Activated CD4-positive, alpha-beta T cell treated with anti-CD3 and anti-CD28 coated beads for 4 hours (primary cell): ENCODE measurements at places on chromosomes 16 and 17.

DNA sequence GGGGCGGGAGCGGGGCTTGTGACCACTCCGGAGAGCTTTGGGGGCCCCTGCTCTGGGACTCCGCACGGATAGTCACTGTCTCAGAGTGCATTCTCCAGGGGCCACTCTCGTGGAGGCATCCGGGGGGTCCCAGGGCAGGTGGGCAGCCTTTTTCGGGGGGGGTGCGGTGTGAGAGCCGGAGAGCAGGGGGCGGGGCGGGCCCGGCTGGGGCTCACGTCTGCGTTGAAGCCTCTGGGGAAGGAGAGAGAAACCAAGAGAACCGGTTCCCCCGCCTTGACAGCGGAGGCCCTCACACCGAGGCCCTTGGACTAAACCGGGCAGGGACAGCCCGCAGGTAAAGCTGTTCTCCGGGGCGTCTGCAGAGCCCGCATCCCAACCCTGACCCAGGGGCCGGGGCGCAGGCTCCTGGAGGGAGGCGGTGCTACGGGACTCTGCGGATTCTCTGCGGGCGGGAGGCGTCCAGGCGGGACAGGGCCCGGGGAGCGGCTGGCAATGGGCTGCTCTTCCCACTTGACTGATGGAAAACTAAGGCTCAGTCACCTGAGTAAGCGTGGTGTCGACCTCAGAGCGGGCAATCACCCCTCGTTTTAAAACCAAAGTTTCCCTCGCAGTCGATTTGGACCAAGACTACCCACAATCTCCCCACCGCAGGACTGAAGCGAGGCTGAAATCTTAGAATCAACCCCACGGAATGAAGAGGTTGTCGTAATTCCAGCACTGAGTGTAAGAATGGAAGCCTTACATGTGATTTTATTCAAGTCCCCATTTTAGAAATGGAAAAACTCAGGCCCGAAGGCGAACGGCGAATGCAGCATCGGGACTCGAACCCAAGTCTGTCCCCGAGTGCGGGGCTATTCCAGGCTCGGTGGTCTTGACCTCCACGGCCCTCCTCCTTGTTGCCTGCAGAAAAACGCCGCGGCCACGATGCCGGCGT, 49.6 kb upstream of the AMZ2 start:
- DNase-seq, result no peak

DNA sequence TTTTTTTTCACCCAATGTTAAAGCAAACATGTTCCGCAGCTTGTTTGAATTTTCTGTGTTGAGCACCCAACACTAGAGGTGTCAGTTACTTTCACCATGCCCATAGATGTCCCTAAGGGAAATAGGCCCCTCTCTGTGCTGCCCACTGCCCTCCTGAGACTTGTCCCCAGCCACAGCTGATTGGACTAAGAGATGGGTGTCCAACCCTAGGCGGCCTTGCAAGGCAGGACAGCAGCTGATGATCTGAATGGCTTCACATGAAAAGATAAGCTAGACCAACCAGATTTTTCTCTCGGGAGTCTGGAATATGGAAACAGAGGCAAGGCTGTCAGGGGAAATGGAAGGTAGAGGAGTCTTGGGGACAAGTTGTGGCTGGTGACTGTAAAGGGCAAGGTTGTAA, 6.1 kb upstream of the CALB2 start:
- DNase-seq, result no peak

GRCh38 chr16:75860326-75861053, 134.2 kb upstream of the CPHXL start:
- no peak for DNase-seq

- DNase-seq, result no peak
These were observed 9.1 kb downstream of the JPH3 start for GRCh38 chr16:87611456-87611855.

GRCh38 chr16:57735755-57736418, at the start of gene KATNB1:
KATNB1 (plus strand) TSS chr16:57735770; CDS start chr16:57737244, 1,474 bp downstream.
- no peak for DNase-seq

DNA sequence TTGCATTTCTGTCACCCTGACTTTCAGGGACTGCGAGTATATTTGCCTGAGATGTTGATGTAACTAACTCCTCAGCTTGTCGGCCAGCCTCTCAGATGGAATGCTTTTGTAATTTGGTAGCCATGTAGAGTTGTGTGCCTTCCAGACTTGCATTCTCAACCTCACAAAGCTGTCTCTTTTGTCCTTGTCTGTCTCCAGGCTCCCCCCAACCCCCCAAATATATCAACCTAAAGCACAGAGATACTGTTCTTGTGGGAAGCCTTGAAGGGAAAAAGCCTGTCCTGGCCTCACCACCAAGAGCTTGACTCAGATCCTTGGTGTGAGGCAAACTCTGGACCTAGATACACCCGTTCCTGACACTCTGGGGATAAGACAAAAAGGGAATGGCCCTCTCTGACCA, 18.4 kb downstream of the SAP30BP start:
- no peak for DNase-seq

DNA sequence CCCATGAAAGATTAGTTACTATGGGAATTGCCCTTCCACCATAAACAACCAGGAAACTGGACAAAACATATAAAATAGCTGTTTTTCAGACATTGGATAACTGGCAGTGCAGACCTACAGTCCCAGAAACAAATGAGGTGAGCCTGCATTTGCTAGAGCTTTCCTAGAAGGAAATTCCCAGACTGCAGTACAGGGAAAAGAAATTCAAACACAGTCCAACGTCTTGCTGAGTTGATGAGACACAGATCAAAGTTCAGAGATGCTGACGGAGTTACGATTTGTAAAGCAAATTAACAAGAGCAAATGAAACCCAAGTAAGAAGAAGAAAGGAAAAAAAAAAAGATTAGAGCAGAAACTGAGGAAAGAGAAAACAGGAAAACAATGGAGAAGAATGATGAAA, 41.3 kb upstream of the MNT start:
- no peak for DNase-seq
